Activated CD4-positive, alpha-beta T cell treated with anti-CD3 and anti-CD28 coated beads, Interleukin-2, amount 50 U/mL, for 48 hours (primary cell): ENCODE measurements at places on chromosomes 1 and 21.

GRCh38 chr1:246592695-246593094, 26.4 kb downstream of the CNST start:
- DNase-seq, result no peak

GRCh38 chr1:171644805-171645483, 7.5 kb downstream of the MYOC start:
- peak; percentile 81 for DNase-seq

DNA sequence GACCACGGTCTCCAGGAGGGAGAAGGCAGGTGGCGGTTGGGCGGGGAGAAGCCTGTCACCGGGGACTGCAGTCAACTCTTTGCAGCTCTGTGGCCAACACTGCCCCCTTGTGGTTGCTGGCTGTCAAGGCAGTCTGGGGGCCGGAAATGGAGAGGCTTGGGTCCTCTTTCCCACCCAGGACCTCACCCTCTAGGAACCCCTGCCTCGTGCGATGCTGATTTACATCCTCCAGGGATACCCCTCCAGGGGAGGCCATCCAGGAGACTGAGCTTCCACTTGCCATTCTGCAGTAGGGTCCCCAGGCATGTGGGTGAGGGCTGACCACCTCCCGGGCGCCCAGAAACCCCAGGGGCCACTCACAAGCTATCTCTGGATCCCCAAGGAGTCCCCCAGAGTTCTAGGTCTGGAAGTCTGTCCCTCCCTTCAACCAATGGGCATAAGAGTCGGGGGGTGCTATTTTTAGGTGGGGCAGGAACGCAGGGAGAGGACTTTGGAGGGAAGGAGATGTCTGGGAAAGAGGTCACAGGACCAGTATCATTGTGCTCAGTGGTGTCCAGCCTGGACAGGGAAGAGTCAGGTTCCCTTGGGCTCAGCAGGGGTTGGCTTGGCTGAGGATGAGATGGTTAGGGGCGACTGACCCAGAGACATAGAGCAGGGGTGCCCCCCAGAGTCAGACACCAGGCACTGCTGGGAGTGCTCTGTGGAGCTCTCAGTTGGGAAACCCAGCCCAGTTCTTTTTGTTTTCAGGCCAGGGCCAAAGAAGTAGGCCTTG, 7.1 kb upstream of the GPR61 start:
- DNase-seq, result peak; percentile 95

DNA sequence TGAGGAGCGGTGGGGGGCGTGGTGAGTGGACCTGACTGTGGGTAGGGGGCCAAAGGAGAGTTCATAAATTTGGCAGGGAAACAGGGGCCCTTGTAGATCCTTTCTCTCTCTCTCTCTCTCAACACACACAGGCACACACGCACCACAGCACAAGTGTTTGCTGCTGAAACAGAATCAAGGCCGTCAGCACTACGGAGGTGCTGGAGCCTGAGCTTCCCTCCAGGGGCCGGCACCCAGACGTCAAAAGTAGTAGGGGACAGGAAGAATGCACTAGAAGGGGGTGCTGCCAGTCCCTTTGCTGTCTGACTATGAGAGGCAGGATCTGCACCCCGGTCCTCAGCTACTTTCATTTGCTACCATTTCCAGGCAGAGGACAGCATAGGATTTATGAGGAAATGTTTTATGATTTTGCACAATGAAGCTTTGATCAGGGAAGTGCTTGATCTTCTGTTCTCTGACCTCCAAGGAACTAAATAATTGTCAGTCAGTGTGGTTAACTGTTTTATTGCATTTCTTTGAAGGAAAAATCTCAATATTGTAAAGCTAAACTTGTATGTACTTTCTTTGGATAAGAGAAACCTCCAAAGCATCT, 74.3 kb upstream of the FAM3B start:
- no peak for DNase-seq

DNA sequence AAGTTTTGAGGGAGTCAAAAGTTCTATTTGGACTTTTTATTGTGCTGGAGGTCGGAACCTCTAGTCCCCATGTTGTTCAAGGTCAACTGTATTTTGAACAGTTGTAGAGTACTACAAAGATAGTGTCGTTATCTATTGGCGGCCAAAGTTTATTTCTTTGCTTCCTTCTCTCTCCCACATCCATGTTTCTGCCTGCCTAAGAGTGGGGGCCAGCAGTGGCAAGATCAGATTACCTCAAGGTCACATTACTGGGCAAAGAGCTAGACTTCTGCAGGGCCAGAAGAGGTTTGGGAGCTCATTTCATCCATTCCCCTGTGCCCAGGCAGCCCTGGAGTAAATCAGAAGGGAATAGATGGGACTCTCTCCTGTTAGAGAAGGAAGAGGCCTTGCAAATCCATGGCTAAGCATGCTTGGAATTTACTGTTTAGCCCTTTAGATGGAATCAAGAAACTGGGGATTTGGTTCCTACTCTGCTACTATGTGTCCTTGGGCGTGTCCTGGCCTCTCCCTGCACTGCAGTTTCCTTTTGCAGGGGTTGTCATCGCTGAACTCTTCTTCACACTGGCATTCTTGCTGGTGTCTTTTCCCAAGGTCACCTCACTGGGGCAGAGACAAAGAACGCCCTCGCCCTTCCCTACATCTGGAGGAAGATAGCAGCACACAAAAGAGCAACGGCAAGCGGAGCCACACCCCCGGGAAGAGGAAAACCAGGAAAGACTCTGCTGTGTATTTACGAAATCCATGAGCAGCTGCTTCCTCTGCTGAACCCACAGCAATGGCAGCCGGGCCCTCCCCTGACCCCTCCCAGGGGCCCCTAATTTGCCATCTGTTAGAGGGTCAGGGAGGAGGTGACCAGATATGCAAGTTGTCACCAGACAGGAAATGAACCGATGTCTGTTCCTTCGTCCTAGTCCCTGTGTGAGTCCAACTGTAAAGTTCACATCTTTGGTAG, 73.3 kb downstream of the PLPP3 start:
- no peak for DNase-seq

DNA sequence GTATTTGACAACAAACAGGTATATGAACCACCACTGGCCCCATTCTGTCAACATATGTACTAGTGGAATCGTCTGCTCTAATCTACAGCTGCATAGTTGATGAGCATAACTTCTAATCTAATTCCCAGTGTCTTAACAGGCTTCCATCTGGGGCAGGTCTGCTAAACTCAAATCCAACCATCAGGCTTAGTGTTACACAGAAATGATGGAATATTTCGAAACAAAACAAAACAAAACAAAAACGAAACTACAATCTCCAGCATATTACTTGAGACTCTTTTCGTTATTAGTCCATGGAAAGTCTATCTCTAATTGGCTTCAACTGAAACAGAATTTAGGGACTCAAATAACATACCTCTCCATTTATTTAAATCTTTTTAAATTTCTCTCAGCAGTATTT, 37.6 kb downstream of the DIPK1A start:
- no peak for DNase-seq

DNA sequence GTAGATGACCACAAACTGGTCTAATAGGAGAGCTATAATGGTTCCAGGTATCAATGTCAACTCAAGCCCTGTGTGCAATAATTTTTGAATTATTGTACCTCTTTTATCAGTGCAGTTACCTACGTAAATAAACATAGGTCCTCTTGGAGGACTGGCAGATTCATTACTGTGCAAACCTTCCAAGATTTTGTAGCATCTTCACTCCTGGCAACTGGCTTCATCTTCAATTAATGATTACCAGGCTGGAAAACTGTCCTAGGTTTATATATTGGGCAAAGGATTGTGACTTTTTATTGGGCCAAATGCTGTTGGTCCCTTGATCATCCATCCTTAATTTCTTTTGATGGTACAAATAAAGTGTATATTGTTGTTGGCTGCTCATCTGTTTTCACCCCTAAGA, 35.6 kb downstream of the C4BPA start:
- DNase-seq, result no peak

DNA sequence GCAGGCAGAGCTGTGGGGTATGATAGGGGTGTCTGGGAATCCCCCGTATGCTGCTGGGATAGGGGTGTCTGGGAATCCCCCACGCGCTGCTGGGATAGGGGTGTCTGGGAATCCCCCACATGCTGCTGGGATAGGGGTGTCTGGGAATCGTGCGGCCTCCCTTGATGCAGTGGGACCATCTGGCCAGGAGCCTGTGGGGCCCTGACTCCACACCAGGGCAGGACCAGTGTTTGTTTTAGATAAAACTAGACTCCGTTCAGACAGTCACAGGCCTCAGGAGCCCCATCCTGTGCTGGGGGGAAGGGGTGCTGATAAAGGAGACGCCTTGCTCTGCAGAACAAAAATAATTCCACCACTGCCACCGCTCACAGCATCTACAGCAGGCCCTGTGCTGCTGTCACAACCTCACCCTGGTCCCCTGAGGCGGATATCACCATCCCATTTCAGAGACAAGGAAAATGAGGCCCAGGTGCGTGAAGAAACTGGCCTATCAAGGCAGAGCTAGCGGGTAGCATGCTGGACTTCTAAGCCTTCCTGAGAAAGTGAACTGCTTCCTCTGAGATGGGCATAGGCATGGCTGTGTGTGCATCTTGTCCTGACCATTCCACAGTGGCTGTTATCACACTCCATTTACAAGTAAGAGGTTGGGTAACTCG, 24.0 kb downstream of the ECE1 start:
- no peak for DNase-seq

GRCh38 chr21:30257773-30258172, 25.0 kb downstream of the KRTAP24-1 start:
- peak; percentile 4 for DNase-seq

DNA sequence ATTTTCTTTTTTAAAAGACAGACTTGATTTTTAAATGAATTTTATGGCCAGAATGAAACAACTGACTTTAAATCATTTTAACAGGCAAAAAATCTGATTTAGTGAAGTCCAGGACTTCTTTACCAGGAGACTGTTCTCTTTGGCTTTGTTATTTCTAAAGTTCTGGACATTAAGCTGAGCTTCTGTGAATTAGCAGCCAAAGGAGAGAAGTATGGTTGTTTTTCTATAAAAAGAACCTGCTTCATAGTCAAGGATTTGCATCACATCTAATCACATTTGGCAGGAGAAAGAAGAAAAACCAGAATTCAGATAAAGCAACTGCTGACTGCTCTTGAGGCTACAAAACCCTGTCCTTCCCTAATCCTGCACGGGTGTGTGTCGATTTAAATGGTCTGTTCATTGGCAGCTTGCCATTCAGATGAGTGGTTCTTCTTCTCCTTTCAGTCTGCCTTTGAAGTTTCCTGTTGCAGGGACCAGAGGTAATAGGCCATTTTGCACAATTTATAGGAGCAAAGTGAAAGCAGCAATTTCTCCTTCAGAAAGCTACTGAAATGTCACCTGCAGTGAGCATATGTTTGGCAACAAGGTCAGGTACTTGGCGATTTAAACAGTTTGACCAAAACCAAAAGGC, 215.4 kb downstream of the OLFM3 start:
- DNase-seq, result no peak

DNA sequence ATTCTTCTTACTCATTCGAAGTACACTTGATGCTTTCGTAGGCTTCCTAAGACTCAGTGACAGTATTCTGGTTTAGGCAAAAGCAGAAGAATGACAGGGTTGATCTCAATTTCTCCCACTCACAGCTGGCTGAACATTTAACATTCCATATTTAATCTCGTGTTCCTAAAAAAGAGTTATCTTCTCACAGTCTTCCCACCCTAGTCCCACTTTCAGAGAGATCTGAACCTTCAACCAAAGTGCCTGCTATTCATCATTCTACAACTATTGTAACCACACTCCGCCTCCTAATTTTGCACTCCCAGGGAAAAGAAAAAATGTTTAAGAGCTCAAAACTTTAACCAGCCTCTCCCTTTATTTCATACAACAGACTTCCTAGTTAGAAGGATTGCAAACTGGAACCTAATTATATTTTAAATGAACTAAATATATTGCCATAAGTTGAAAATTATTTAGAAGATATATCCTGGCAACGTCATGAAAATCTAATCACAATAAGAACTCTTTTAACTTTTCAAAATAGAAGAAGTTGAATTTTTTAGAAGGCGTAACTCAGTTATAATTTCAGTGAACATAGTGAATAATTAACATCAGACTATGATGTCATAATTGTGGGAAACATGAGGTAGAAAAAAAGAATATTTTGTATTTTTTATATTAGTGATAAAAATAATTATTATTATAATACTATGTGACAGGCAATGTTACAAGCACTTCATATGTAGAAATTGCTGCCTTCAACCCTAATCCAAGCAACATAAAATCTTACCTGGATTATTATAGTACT, 540.9 kb upstream of the ADGRL2 start:
- no peak for DNase-seq

DNA sequence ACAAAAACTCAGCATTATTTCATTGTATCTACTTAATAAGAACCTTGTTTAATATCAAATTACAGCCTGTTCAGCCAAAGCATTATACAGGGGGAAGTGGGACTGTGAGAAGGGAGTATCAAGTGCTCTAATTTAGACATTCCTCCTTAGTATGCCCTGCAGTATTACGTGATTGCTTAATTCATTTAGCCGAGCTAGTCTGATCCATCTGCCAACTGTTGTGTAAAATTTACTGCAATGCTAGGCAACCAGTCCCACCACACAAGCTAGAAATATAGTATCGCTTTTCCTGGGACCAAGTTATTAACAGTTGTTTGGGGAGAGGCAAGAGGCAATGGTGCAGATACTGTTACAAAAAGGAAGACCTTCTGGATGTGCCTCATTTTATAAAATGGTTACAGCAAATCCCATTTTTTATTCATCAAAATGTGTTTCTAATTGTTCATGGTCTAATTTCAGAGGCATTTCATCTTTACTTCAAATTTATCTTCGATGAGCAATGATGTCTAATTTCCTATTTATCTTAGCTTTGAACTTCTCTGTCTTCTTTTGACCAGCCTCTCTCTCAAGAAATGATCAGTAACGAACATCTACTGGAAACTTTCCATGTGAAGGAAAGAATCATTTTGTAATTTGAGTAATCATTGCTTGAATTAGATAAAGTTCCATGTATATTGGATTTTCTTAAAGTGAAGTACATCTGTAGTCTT, 283.3 kb downstream of the DUSP10 start:
- DNase-seq, result no peak

DNA sequence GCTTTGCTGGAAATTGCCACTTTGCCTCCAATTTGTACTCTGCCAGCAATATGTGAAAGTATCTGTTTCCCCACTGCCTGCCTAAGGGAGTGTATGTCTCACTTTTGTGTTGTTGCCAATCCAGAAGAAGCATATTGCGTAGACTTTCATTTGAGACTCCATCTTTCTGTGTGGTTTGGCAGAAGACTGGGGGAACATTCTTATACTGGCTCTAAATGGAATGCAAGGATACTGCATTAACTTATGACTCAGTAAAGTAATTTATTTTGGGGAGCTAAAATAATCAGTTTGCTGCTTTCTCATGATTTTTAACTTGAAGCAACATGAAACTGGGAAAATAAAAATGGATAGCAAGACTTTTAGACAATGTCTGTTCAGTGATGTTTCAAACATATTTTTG, 107.7 kb upstream of the TMPRSS2 start:
- no peak for DNase-seq

DNA sequence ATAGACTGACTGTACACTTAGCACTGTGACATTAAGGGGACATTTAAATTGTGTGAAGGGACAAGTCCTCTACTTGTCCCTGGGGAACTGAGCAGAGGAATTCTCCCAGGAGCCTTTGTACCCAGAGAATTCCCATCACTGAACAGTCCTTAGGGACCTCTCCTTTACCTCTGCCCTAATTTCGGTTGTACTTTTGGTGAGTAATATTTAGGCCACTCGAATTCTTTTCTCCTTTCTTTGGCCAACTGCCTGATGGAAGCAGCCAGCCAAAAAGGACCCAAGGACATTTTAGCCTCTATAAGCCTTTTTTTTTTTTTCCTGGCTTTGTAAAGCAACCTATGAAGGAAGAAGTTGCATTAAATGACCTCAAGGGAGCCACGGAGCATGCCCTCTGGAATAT, 71.5 kb downstream of the NR5A2 start:
- no peak for DNase-seq

GRCh38 chr1:118661769-118662320, 326.3 kb downstream of the TBX15 start:
- DNase-seq, result no peak

- no peak for DNase-seq
These were observed 89.9 kb upstream of the LBR start for GRCh38 chr1:225517697-225518096.
